ENCODE measurements at places on chromosomes 2 and 18. TPM values are rescaled to one million over a fixed set of nuclear protein-coding genes. Genes with fewer than 3 reads are reported as not detected.

DNA sequence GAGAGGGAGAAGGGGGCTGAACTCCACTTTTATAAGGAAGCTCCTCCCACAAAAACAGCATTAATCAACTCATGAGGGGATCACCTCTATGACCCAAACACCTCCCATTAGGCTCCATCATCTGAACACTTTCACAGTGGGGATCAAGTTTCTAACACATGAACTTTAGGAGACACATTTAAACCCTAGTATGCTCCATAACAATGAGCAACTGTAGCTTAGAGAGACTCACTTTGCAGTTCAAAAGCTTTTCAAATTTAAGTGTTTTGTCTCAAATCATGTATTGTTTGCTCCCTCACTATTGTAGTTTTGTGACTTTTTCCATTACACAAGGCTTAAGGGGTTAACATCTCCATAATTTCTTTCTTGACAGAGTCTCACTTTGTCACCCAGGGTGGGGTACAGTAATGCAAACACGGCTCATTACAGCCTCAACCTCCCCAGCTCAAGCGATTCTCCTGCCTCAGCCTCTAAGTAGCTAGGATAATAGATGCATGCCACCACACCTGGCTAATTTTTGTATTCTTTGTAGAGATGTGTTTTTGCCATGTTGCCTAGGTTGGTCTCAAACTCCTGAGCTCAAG, 352.7 kb upstream of the CDH20 start:
- no peak for DNase-seq
- H3K27ac ChIP-seq, result no peak overlapping the region
- no peaks in the 10 kb centered on the region for H3K4me1 ChIP-seq
- no peak overlapping the region for H3K4me3 ChIP-seq
- no peaks in the 10 kb centered on the region for H3K36me3 ChIP-seq

- H3K4me1 ChIP-seq, result no peaks in the 10 kb centered on the region
- no peak overlapping the region for H3K27ac ChIP-seq
Observed at GRCh38 chr2:159164457-159164911, 122.0 kb downstream of the WDSUB1 start.

Gene ADGRF3
- total RNA-seq, result not detected

Gene SPDYA
- total RNA-seq, result 0.76 TPM

Gene TFPI
- not detected for total RNA-seq

Gene MBD2
- total RNA-seq, result 61.3 TPM

Data from Karpas-422 (cell line).